Activated T-helper 17 cell treated with anti-CD3 and anti-CD28 coated beads, Interleukin-2, amount 50 U/mL, for 72 hours (primary cell): ENCODE measurements at places on chromosomes 3 and 15. TPM values are rescaled to one million over a fixed set of nuclear protein-coding genes. Genes with fewer than 3 reads are reported as not detected.

The LTK gene
- total RNA-seq: 2.8 TPM

The KLF15 gene
- not detected for total RNA-seq

The PRKCI gene
- 27.1 TPM for total RNA-seq

The TKT gene
- 150 TPM for total RNA-seq

The ATP10A gene
- total RNA-seq: 15.5 TPM

The RHOA gene
- total RNA-seq: 453 TPM

The EPHB3 gene
- not detected for total RNA-seq

The ZBBX gene
- not detected for total RNA-seq

The PIGBOS1 gene
- 10.9 TPM for total RNA-seq

The ZFYVE19 gene
- 35.9 TPM for total RNA-seq

The TOPAZ1 gene
- not detected for total RNA-seq

The CYP11A1 gene
- total RNA-seq: not detected

The ACAD11 gene
- 20.2 TPM for total RNA-seq

The AP3B2 gene
- total RNA-seq: 0.41 TPM

The CCR8 gene
- 10.2 TPM for total RNA-seq

The SPINK8 gene
- total RNA-seq: not detected

The TIMMDC1 gene
- 89.7 TPM for total RNA-seq

The EPHA6 gene
- not detected for total RNA-seq

The SERINC4 gene
- total RNA-seq: 0.17 TPM

The MYRIP gene
- not detected for total RNA-seq

The ZKSCAN7 gene
- total RNA-seq: 0.78 TPM

The IRAK2 gene
- total RNA-seq: 5.6 TPM

The ARGFX gene
- not detected for total RNA-seq

The ECE2 gene
- not detected for total RNA-seq

The INSYN1 gene
- total RNA-seq: not detected
